ENCODE measurements at places on chromosomes 5 and 9. TPM values are rescaled to one million over a fixed set of nuclear protein-coding genes. Genes with fewer than 3 reads are reported as not detected.

DNA sequence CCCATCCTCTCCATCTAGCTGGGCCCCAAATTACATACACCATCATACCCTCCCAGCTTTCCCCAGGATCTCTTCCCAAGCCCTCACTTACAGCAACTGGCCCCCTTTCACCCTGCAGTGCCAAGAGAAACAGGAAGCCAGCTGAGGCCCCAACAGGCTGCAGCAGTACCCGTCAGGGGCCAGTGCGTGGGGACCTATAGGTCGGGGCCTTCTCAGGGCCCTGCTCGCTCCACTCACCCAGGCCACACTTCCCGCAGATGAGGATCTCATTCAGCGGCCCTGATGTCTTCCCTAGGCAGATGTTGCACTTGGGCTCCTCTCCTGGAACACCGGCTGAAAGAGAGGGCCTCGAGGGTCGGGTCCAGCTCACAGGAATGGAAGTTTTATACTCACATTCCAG is 6.8 kb downstream of the PHF19 start:
- no peak for DNase-seq

DNA sequence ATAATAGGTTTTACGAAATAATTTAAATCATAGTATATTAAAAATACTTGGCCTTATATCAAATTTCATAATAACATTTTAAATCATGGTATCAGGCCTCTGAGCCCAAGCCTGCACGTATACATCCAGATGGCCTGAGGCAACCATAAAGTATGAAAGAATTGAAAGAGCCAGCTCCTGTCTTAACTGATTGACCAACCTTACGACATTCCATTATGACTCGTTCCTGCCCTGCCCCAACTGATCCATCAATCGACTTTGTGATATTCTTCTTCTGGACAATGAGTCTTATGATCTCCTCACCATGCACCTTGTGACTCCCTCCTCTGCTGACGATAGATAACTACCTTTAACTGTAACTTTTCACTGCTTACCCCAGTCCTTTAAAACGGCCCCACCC is 545.0 kb downstream of the MTRR start:
- DNase-seq: no peak

DNA sequence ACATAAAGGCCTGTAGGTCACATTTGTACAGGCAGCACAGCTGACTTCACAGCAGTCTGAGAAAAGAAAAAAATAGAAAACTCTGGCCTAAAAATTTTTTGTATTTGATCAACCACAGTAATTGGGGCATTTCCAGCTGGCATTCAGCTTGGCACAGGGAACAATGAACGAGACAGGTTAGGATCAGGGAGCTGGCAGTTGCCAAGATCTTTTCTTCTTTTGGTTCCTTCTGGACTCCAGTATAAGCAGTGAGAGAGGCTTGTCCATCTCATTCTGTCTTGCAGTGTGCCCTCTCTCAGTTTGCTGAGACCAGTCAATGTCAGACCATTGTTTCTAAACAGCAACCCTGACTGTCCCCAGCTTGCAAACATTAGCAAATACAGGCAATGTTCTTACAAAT is 601.1 kb downstream of the TLR4 start:
- no peak for DNase-seq

DNA sequence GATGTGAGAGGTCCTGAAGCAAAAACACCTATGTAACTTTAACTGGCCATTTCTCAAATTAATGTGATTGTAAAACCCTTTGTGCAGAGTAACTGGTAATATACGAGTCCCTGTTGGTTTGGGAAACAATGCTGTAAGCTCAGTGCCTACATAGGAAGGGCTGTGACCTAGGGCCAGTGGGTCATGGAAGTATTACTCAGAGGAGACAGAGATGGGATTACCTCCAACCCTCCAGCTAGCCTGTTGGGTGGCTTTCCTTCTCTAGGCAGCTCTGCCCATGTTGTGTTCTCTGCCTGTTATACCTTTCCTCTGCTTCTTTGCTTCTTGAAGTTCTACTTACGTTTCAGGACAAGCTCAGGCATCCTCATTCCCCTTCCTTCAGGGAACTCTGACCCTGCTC is 294.8 kb upstream of the RFX3 start:
- DNase-seq: no peak

CDKN2A gene
- polyA plus RNA-seq: 0.32 TPM

Data from right cardiac atrium (tissue), 5 donors.